Fibroblast of mammary gland (primary cell): ENCODE measurements at places on chromosomes 7 and 10.

GRCh38 chr10:65194555-65194954, 1673.4 kb downstream of the REEP3 start:
- no peak for DNase-seq

DNA sequence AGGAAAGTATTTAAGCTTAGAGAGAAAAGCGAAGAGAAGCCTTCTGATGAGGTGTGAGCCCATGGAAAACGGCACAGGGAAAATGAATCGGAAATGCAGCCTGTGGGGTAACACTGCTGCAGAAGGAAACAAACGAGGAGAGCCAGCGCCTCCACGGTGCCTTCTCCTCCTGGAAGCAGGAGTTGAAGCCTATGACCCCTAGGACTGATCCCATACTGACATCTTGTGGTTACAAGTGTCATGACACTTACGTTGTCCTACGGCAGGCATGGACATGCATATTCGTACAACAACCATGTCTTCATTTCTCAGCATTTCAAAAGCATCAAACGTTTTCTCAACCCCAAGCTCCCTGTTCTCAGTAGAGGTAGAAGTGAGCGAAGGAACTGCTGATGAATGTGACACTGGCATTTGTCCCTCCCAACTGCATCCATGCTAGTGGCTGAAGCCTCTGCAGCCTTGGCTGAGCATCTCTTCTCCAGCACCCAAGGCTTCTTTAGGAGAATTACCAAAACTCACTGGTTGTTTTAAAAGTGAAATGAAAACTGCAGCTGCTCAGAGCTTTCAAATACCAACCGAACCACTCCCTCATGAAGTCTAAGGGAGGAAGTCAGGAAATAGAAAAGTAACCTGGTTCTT, 160.2 kb downstream of the JAZF1 start:
- DNase-seq: peak; percentile 84

DNA sequence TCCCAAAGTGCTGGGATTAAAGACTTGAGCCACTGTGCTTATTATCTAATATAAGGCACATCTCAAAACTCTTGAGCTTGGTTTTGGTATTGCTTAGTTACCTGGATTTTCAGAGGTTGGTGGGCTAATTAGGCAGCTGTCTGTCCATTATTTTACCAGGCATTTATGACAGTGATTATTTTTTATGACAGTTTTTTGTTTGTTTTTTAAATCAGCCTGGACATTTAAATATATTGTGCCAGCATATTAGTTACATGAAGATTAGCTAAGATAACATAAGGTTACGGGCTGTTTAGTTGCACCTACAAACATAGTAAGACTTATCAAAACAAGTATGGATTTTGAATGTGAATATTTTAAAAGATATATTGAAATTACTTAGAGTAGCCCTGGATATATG, 2.6 kb upstream of the ZRANB1 start:
- DNase-seq: no peak

GRCh38 chr7:158695726-158696452, 8.7 kb downstream of the NCAPG2 start:
- peak; percentile 78 for DNase-seq

DNA sequence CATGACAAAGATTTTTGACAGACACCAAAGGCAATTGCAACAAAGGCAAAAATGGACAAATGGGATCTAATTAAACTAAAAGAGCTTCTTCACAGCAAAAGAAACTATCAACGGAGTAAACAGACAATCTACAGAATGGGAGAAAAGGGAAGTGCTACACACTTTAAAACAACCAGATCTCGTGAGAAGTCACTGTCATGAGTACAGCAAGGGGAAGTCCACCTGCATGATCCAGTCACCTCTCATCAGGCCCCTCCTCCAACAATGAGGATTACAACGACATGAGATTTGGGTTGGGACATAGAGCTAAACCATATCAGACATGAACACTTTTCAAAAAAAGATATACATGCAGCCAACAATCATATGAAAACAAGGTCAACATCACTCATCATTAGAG, 11.5 kb upstream of the PSTK start:
- DNase-seq: no peak

DNA sequence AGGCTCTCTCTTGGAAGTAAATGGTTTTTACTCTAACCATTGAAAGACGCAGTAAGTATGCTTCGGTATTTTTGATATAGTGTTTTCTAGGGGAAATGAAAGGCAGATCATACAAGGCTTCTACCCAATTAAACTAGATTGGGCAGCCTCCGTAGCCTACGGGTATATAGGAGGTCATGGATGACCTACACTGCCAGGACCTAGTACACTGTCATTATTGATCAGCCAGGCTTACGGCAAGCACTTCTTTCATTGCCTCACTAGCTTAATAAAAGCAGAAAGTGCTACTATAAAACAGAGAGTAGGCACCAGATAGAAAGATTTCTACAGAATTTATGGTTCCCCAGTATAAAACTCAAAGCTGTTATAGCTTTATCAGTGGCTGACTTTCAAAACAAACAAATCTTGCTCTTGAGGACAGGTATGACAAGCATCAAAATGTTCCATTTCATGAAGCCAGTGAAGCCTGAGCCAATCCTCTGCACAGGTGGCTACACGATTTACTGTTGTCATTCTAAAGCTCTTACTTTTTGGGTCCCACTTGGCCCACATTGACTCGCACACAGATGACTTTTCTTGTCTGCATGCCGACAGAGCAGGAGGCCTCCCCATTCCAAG, 358.1 kb downstream of the THSD7A start:
- DNase-seq: no peak

- DNase-seq: peak; percentile 99
Observed at GRCh38 chr10:99993701-99994689, 15.8 kb downstream of the DNMBP start.

DNA sequence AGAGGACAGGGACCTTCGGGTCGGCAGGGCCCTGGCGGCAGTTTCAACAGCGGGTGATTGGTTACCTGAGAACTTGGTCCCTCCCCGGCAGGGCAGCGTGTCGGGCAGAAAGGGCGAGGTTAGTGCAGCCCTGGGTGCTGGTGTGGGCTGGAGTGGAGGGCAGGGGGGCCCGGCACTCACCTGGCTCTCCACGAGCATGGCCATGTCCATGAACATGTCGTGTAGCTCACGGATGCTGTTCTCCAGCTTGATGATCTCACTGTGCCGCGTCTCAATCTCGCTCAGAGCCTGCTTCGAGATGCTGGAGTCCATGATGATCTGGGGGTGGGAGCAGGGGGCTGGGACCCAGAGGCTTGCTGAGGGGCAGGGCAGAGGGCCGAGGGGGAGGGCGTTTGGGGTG, 16.8 kb downstream of the STX1A start:
- DNase-seq: no peak

DNA sequence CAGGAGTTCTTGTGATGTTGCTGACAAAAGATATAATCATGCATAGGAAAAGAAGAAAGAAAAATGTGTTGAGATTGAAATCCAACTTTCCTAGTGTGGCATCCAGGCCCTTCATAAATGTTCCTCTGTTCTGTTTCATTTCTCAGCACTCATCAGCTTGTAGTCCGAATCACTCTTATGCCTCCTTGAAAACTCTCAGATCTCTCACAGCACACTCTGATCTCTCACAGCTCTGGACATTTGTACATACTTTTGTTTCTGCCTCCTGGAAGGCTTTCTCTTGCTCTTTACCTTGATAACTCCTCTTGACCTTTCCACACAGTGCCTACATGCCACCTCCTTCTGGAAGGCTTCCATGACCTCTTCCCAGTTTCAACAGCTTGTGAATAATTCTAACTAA, 409.0 kb upstream of the LRRN3 start:
- DNase-seq: no peak

DNA sequence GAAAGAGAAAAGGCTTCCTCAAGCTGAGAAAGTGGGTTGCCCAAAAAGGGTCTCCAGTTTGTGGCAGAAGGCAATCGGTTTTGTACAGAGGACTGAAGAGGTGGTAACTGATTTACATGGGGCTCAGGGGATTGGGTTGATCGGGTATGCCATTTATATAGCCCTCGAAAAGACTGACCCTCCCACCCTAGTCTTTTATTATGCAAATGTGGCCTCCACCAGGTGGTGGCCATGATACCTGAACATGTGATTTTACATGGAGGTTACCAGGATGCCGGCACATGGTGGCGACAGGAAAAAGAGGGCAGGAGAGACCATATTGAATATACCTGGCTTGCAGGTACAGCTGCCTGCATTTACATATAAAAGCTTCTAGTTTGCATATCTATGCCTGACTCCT, 36.7 kb downstream of the ATE1 start:
- DNase-seq: no peak

DNA sequence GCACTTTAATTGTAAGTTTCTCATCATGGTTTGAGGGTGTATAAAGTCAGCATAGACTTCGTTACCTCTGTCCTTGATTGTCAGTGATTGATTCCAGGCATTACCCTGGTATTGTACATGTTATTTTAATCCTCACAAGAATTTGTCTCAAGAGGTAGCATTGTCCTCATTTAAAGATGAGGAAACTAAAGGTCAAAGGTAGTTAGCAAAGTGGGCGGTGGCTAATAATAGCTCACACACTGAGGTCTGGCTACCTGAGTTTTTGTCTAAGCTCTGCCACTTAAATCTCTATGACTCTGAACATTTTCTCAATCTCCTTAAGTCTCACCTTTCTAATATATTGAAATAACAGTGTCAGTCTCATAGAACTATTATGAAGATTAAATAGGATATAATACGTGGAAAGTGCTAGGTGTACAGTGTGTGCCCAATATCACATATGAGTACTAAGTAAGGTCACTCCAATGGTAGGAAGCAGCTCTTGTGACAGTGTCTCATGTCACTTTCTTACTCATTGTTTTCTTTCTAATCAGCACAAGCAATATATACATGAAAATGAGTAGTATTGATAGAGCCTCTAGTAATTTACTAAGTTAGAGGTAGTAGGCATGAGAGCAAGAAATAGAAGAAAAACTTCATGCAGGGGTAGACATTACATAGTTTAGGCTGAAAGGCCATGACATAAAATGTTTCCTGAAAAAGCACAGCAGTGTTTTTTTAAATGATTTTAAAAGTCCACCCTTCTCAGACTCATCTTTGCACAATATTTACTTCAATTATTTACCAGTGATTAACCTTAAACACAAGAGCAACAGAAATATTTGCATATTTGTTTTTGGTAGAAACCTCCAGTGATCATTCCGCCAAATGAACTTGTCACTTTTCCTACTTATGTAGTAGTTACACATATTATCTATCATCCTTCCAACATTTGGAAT, 21.0 kb downstream of the AHR start:
- no peak for DNase-seq

DNA sequence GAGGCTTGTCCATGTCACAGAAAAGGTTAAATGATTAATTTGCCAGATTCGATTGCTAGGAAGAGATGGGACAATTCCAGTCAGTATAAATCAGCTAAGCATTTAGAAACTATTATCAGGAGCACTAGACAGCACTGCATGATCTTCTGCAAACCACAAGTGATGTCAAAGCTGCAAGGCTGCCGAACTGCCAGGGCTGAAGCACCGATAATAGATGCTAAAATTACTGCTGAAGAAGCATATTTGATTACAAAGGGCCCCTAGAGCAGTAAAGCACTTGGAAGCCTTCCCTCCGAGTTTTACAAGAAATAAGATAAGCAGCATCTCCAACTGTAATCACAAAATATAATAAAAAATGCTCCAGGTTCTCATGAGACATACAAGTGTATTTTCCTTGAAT, 40.6 kb downstream of the RNLS start:
- DNase-seq: no peak

DNA sequence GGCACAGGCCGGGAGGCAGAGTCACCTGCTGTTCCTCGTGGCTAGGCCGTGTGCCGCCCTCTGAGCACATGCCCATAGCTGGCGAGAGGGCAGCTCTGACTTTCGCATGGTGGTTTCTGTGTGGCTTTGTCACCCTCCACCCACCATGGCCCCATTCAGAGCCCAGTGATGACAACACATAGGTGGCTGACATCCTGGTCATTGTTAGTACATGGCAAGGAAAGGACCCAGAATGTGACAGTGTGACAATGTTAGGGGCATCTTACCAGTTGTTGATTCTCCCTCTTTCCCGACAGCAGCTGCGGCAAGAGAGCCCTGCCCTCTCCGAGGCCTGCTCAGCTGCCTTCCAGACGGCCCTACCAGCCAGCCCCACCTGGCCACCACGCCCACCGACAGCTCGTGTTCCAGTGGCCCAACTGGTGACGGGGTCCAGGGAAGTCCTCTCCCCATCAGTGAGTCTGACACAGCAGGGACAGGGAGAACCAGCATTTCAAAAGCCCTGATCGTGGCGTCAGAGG, 52.2 kb downstream of the ZNF467 start:
- DNase-seq: no peak

- no peak for DNase-seq
Observed at GRCh38 chr10:106312087-106312486, 852.4 kb downstream of the SORCS1 start.

DNA sequence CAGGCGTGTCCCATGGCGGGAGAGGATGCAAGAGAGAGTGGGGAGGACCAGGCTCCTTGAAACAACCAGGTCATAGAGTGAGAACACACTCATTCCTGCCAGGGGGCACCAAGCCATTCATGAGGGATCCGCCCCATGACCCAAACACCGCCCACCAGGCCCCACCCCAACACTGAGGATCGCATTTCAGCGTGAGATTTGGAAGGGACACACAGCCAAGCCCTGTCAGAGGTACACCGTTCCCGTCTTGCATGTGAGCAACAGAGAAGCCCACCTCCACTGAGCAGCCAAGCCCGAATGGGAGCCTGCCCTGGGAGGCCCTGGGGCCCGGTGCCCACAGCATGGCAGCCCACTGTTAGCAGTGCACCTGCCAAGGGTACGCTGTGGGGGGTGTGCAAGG, 7.9 kb upstream of the ARPC1B start:
- no peak for DNase-seq

- DNase-seq: no peak
Observed at GRCh38 chr10:126004752-126005151, 108.4 kb downstream of the FANK1 start.

GRCh38 chr10:49005270-49005669, 65.6 kb upstream of the LRRC18 start:
- no peak for DNase-seq
